Activated CD4-positive, alpha-beta T cell treated with anti-CD3 and anti-CD28 coated beads, Interleukin-2, amount 50 U/mL, for 24 hours (primary cell): ENCODE measurements at places on chromosomes 1 and 21.

DNA sequence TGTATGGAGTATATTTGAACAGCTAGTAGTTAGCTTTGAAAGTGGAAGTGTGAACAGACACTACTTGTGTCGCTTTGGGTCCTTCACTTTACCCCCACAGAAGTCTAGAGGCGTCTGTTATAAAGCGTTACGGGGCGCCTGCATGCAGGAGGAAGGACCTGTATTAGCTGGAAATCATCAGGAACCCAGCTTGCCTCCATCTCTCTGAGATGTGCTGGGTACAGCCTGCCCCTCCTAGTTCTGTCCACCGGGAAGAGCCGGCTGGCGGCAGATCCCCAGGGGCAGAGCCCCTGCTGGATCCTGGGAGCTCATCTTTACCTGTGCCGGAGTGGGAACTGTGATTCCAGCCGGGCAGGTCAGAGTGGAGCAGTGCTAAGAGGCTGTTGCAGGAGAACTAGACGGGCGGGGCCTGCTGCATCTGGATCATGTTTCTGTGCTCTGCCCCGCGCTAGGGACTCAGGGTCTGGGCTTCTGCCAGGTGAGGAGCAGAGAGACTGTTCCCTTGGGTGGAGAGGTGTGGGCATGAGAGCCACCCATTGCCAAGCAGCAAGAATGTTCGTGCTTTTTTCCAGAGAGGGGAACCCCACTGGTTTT lies 22.3 kb upstream of the SPSB1 start:
- no peak for DNase-seq

DNA sequence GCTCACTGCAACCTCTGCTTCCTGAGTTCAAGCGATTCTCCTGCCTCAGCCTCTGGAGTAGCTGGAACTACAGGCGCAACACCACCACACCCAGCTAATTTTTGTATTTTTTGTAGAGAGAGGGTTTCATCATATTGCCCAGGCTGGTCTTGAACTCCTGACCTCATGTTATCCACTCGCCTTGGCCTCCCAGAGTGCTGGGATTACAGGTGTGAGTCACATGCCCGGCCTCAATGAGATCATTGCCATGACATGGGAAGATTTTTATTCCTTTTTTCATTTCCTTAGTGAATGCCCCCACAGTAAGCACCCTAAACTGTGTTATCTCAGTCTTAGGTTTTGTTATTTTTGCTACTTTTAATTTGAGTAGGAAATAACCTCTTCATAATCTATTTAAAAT lies 977.9 kb downstream of the BRINP3 start:
- no peak for DNase-seq

GRCh38 chr1:205961991-205962820 lies 18.9 kb upstream of the SLC26A9 start:
- no peak for DNase-seq

DNA sequence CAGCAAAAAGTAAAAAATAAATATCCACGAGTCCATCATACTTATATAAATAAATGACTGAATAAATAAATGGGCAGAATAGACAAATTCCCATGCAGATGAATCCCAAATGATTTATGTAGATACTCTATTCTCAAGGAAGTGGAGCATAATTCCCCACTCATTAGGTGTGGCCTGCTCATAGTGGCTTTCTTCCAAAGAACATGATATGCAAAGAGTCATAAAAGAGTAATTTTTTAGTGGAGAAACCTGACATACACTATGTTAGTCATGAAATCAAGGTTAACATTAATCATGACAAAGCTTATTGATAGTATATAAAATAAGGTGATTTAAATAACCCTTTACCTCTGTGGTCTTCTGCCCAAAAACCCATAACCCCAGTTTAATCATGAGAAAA lies 298.9 kb downstream of the DPYD start:
- no peak for DNase-seq

DNA sequence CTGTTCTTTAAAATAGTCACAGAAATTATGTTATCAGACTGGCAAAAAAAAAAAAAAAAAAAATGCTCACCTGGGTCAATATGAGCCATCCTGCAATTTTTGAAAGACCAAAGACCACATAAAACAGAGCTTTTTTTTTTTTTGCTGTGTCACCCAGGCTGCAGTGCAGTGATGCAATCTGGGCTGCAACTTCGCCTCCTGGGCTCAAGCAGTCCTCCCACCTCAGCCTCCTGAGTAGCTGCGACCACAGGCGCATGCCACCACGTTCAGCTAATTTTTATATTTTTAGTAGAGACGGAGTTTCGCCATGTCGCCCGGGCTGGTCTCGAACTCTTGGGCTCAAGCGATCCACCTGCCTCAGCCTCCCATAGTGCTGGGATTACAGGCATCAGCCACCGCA lies 62.8 kb downstream of the RGS13 start:
- DNase-seq, result no peak
